ENCODE measurements at places on chromosomes 7 and 10.

DNA sequence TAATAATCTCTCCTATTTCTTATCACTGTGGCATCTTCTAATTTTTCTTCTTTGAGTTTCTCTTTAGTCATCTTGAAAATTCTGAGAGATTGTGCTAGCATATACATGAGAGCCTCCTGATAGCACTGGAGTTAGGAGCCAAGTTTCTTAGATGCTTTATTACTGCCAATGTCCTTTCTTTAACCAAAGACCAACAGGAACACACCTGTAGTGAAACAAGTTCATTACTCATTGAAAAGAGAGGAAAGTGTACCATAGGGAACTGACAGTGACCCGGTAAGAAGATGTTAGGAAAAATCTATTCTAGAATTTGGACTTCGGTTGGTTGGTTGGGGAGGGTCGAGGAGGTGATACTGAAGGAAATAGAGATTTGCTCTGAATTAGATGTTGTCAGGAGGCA, 27.1 kb upstream of the CD36 start:
- no peak for DNase-seq

GRCh38 chr10:75408911-75409885, 7.6 kb upstream of the ZNF503 start:
- DNase-seq: no peak

- DNase-seq: no peak
These were observed 50.8 kb downstream of the RBM20 start for GRCh38 chr10:110694820-110695538.

- no peak for DNase-seq
These were observed 28.8 kb upstream of the ICA1 start for GRCh38 chr7:8290645-8291308.

DNA sequence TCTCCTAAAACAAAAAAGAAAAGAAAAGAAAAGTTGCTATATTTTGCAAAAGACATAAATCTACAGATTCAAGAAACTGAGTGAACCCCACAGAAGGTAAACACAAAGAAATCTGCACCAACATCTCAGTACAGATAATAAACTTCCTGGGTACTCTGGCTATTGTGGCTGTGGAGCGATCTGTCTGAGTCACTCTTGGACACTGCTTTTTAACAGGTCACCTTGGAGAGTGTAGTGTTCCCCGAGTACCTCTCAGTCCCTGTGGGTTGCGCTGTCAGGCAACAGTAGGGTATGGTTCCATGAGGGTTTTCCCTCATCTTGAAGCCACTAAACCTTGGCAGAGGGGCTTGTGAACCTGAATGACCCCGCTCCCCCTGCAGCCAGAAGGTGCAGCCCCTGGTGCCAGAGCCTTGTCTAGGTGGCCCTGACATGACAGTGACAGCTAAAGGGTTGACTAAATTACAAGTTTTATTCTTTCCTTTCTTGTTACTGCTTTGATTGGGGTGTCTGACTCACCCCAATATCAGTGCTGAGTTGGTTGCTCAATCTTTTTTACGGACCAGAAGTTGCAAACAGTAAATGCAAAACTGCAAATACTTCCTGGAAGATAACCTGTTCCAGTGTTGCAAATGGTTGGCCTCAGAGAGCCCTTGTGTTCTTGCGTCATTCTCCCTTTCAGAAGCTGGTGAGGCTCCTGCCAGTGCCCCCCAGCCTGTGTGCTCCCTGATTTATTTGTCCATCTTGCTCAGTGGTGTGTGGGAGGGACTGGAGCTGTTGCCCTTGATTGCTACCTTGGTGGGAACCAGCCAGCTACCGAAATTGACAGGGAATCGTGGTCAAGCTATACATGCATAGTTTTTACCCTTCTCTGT, 30.6 kb downstream of the POR start:
- no peak for DNase-seq

GRCh38 chr10:62732841-62733653, 71.5 kb upstream of the ADO start:
- no peak for DNase-seq

- DNase-seq: no peak
These were observed 11.6 kb downstream of the CYP3A43 start for GRCh38 chr7:99839287-99840021.

GRCh38 chr7:151271699-151272355, 23.3 kb upstream of the SMARCD3 start:
- no peak for DNase-seq

GRCh38 chr10:100993986-100994708, 5.5 kb upstream of the LZTS2 start:
- no peak for DNase-seq

DNA sequence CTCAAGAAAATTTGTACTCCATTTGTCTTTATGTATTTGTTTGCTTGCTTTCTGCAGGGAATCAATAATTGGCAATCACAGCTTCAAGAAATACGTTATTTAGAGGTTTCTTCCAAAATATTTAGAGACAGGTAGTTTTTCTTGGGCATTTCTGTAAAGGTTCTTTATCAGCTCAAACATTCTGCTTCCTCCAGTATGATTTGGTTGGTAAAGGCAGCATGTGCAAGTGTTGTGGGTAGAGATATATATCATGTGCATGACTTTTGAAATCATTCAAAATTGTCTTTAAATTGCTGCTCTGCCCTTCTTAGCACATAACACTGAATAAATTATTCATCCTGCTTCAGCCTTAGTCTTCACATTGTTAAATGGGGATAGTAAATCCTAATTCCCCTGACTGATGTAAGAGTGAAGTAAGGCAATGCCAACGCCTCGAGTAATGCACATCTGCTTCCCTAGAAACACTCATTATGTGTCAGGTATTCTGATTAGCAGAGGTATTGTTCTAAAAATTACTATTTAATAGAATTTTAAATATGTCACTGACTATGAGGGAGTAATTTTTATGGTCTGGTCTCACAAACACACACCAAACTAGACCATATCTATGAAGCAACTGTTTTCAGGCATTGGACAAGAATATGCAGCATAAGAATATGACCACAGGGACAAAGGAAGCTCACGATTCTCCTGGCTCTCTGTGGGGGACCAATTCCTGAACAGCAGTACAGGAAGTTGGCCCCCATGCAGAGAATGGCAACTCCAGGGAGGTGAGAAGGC, 77.3 kb upstream of the AKR1E2 start:
- DNase-seq: no peak

DNA sequence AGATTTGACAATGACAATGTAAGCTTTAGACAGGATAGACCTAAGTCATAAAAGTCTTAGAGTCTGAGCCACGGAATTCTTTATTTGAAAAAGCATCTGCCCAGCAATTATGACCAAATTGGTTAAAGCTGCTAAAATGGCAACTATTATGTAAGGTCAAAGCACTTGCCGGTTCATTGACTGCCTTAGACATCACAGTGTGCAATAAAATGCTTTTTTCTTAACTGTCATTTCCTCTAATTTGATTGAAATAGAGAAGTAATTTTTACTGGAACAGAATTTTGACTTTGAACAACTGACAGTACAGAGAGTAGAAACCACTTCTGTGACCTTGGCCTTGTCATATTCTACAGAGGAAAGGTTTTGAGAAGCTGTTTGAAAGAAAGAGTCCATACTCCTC, 142.9 kb downstream of the THSD7A start:
- no peak for DNase-seq

- DNase-seq: no peak
These were observed 59.0 kb upstream of the HABP2 start for GRCh38 chr10:113493882-113494301.

DNA sequence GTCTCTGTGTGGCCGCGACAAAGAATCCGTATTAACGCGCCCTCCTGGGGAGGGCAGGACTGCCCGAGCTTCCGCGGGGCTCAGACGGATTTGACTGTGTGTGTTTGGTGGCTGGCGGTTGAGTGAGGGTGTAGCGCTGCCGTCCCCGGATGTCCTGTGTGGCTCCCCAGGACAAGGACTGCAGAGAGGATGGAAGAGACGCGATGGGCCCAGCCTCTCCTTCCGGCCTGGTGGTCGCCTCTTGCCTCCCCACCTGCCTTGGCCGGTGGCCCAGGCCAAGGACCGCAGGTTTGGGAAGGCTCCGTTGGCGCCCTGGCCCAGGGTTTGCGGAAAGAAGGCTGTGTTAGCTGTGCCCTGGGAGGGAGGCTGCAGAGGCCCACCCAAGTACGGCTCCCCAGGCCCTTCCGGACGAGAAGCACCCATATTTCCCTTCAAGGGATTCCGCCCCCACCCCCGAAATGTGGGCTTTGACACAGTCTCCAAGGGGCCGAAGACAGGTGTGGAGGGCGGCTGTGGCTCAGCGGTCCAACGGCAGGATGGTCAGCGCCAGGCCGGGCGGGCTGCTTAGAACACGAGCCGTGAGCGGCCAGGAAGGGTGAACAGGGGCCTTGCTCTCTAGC, 2.3 kb downstream of the UNCX start:
- DNase-seq: no peak

GRCh38 chr7:130463553-130464434, 23.0 kb upstream of the CEP41 start:
- no peak for DNase-seq

DNA sequence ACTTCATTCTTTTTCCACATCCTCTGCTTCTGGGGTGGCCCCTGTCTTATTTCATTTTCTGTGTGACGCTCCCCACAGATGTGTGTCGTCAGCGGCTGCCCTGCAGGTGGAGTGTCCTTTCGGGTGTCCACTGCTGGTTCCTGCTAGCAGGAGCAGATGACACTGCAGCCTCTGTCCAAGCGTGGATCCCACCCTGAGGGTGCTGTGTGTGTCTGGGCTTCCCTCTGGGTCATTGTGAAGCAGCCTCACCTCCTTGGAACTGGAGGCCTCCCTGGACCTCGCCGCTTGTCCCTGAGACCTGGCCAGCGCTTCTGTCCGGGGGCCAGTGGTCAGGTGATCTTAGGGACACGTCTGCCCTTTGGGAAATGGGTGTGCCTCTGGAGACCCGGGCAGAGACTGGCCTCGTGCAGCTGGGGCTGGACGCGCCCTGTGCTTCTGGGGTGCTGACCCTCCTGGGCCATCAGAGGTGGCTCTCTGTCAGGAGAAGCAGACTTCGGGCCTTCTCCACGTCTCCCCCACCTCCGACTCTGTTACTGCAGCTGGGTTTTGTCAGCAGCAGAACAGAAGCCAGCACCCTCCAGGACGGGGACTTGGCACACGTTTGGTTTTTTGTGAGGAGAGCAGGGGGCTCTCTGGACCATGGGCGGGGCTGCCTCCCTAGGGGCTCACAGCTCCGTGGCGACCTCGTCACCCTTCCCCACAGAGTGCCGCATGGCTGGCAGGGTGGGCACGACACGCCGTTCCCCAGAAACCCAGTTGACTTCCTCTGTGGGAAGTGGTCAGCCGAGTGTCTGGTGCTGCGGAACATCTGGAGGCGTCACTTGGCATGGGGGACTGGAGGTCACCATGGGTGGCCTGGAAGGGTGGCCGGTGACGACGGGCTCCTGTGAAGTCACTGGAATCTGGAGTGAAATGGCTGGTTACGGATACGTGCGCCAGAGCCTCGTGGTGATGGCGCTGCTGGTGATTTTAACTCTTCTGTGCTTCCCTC, 48.4 kb downstream of the INPP5A start:
- no peak for DNase-seq

DNA sequence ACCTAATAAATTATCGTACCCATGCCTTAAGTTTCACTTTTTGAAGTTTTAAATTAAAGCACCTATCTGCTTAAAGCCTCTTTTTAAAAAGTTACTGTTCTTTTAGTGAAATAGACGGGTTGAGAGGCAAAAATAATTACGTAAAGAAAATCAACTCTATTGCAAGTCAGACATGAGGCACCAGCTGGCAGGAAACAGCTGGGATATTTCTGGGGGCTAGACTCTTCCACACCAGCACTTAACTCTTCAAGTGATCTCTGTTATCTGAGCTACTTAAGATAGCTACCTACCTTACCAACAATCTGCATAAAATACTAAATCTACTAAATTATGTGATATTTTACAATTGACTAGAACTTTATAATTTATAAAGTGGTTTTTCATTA, 35.8 kb downstream of the GBF1 start:
- no peak for DNase-seq

DNA sequence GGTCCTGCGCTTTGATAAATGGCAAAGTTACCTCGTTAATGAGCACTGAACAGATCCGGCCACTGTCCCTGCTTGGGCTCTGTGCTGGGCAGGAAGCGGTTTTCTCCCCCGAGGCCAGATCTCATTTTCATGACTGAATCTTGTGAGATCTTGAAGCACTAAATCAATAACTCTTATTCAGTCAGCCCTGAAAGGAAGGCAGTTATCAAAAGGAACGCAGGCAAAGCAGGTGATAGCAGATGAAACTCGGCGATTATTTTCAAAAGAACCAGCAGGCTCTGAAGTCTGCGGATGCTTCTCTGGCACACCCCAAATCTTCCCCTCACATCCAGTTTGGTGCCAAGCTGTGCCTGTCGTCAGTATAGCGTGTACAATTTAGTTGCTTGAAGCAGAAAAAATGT, 228.7 kb downstream of the BAMBI start:
- no peak for DNase-seq

DNA sequence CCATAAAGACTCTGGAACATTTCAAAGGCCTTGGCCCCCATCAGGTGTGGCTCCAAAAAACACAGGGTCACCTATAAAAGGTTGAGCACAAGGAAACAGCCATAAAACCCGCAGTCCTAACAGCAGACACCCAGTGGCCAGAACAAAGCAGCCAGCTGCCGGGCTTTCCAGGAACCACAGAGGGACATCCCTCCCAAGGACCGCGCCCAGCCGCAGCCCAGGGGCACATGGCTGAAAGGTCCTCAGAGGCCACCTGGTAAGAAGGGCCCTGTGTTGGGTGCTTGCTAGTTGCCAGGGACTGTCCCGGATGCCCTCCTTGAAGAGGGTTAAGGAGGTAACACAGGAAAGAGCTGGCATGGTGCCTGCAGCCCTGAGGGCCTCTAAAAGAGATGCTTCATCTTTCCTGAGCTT, 32.7 kb downstream of the KCNMA1 start:
- DNase-seq: no peak
